RPMI8226 (cell line): ENCODE measurements at places on chromosomes 1 and 21.
A peak's percentile ranks its signal among the peaks of the same experiment; 100 is the strongest.

- DNase-seq = no peak
Observed at GRCh38 chr1:207872621-207873020, 38.3 kb downstream of the CD34 start.

- no peak for DNase-seq
Observed at GRCh38 chr1:95951371-95952102, 717.5 kb downstream of the RWDD3 start.

DNA sequence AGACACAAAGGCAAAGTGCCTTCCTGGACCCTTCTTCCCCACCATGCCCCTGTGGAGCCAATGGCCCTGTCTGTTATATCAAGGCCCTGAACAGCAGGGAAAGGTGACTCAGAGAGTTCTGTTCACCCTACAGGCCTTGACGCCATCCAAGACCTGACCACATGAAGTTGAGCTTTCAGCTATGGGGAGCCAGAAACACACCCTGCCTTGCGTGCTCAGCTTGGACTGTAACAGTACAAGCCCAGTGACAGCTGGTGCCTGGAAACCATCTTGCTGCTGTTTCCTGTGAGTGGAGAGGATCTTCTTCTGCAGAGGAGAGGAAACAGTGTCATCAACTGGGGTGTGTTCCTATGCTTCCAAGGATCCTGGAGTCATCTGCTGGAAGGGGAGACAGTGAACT, 165.0 kb upstream of the IRF2BP2 start:
- DNase-seq = no peak

DNA sequence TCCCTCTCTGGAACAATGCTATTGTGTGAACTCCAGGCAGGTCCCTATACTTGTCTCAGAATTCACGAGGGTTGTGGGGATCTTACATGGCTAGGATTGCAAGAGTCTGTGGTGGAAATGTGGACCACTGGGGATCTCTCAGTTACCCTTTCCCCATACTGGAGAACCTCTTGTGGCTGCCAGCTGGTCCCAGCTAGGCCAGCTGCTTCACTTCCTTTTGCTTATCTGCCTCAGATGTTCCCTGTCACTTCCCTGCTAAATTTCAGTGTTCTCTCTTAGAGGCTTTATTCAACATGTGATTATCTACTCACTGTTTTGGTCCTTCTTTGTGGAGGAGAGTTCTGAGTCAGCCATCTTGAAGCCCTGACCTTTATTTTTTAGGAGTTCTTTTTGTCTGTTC, 75.9 kb upstream of the SAMD13 start:
- DNase-seq = no peak

DNA sequence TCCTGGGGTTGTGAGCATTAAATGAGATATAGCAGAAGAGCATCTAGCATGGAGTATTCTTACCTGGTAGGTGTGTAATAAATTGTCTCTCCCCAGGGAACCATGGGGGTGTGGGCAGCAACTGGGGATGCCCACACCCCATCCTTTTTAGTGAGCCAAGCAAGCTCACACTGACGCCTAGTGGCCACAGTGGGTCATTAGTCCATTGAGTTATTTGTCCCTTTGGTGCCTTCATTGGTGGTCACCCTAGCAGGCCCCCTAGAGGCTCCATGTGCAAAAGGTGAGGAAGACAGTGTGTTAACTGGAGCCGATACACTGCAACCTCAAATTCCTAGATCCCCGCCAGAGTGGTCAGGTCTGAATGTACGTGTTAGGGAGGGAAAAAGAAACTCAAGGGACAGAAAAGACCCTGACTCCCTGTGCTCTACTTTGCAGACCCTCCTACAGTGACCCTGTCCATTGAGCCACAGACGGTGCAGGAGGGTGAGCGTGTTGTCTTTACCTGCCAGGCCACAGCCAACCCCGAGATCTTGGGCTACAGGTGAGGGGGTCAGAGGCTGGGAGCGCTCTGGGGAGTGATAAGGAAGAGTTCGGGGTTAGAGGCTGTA, 93.3 kb upstream of the CD1D start:
- DNase-seq = peak; percentile 84

GRCh38 chr1:175040324-175040879, 17.2 kb upstream of the MRPS14 start:
- DNase-seq = no peak

GRCh38 chr1:233805786-233806185, 98.7 kb upstream of the SLC35F3 start:
- DNase-seq = no peak

GRCh38 chr1:214604523-214604922, 1.5 kb downstream of the CENPF start:
- no peak for DNase-seq

DNA sequence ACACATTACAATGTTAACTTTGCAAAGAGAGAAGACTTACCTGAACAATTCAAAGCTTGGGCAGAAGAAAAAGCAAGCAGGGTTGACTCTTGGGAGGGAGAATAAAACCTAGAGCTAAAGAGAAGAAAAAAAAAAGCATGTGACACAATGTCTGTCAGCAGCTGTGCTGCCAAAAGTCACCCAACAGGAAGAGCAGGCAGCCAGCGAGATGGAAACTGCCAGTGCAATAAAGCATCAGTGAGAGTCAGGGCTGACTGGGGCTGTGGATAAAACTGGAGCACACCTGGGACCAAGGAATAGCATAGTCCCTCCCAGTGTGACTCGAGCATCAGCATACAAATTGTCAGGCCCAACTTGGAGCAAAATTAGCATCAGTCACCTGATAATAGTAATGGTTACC, 65.0 kb upstream of the SLC22A15 start:
- no peak for DNase-seq

- DNase-seq = no peak
Observed at GRCh38 chr1:240401731-240402130, 210.2 kb downstream of the GREM2 start.

DNA sequence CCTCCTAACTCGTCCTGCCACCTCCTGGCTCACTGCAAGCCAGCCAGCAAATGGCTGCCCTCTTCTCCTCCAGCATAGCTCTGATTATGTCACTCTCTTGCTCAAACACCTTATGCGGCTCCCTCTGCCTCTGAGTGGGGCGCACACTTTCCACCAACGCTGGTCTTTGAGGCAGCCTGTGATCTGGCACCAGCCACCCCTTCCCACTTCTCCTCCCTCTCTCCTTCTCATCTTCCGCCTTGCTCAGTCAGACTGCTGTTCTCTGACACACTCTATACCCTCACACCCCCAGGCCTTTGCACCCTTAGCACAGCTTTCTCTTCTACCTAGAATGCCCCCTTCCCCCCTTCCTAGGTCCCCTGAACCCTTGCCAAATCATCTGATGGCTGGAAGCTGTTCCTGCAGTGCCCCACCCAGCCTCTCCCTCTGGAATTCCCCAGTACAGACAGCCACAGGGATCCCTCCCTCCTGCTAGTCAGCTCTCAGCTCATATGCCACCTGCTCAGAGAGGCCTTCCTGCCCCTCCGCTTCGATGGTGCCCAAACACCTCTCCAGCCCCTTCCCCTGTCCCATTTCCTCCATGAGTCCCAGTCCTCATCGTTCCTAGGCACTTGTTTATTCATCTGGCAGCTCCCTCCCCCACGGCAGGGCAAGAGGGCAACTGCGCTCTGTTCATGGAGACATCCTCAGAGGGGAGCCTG, 21.7 kb upstream of the PEF1 start:
- no peak for DNase-seq

DNA sequence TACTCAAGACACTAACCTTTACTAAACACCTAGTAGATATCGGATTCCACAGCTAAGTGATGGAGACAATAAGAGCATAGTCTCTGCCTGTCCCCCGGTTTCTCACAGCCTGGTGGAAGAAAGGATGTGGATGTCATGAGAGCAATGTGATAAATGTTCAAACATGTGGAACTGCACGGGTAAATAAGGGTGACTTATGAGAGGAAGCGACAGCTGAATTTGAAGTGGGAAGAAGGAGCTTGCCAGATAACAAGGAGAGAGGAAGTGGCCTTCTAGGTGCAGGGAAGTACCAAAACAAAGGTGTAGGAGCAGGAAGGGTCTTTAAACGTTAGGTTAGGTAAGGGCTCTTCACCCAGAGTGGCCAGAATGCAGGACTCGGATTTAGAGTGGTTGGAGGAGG, 178.6 kb upstream of the NRIP1 start:
- no peak for DNase-seq

DNA sequence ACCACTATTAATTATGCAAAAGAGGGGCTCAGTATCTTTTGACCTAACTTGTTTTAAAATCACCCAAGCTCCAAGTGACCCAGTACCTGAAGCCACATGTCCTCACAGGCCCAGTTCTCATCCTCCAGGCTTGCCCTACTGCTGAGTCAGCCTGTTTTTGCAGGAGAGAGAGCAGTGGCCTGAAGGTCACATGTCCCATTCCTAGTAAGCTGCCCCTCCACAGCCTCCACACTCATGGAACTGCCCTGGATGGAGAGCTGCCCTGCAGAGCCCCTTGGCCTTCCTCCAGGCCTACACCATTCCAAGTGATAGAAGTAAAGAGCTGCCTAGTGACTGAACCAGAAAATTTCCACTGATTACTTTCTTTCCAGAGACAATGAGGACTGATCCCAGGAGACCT, 139.8 kb upstream of the ST6GALNAC5 start:
- DNase-seq = no peak

DNA sequence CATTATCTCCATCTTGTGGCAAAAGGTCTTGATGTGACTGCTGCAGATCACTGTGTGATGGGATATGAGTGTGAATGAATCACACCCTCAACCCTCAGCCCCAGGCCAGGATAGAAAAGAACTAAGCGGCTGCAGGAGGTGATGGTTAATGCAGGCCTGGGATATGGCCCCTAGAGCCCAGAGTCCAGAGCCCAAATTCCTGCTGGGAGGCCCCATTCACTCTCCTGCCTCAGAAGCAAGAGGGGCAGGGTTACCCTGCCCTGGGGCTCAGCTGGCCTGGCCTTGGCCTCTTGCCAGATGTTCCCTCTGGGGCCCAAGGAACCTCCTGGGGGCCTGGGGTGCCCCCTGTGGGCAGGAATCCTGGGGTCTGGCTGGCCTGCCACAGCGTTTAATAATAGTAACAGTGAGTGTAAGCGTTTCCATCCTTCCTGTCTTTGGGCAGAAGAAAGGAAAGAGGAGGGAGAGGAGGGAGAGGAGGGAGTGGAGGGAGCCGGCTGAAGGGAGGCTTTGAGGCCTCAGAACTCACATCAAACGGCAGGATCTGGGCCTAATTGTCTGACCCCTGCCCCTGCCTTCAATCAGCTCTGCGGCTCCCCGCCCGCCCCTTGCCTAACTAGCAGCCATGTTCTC, 26.2 kb downstream of the DMAP1 start:
- no peak for DNase-seq

DNA sequence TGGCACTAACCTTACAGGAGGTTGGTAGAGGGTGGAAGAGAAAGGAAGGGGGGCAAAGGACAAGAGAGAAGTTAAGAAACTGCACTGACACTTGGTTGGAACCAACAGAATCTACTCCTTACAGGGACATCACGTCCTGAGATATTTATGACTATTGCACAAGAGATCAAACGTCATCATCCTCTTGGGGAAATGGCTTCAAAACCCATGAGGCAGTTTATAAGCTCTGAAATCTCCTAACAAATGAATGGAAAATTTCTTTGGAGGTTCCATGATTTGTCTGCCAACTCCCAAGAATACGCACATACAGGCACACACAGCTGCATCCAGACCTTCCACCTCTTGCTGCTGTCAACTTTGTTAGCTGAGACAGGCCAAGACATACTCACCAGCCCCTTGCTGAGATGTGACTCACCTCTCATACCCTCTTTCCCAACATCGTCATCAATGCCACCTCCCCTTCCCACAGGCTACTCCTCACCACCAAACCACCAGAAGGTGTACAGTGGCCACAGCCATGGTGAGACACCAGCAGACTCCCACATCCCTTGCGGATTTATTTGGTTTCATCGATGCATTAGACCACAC, 135.5 kb downstream of the SETD4 start:
- no peak for DNase-seq

- DNase-seq = no peak
Observed at GRCh38 chr1:41649396-41650027, 165.0 kb upstream of the EDN2 start.

DNA sequence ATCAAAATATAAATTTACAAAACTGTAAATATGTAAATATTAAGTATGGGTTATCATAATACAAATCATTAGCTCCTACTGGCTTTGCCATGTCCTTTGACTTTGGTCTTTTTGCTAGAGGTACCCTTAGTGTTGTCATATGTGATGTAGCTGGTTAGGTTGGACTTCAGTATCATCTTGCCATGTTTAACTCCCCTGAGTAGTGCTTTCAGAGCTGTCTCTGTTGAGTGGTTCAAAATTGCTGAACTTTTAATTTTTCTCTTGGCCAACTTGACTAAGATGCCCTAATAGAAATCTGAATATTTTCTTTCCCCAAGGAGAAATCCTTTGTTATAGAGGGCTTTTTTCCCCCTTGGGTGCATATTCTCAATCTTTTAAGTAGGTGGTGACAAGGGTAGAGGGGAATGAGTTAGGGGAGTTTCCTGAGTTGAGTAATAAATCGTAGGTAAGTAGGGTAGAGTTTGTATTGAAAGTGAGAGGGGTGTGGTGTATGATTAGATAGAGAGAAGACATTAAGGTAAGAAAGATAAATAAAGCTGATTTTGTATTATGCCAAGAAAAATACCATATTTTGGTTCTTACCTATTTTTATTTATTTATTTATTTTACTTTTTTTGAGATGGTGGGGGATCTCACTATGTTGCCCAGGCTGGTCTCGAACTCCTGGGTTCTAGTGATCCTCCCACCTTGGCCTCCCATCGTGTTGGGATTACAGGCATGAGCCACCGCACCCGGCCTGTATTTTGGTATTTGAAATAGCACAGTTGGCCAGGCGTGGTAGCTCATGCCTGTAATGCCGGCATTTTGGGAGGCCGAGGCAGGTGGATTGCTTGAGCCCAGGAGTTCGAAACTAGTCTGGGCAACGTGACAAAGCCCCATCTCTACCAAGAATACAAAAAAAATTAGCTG, 21.8 kb downstream of the RPRD2 start:
- no peak for DNase-seq

- peak; percentile 13 for DNase-seq
Observed at GRCh38 chr1:23889074-23889473, 21.0 kb upstream of the FUCA1 start.

- DNase-seq = no peak
Observed at GRCh38 chr1:30840904-30841598, 67.5 kb downstream of the SDC3 start.

DNA sequence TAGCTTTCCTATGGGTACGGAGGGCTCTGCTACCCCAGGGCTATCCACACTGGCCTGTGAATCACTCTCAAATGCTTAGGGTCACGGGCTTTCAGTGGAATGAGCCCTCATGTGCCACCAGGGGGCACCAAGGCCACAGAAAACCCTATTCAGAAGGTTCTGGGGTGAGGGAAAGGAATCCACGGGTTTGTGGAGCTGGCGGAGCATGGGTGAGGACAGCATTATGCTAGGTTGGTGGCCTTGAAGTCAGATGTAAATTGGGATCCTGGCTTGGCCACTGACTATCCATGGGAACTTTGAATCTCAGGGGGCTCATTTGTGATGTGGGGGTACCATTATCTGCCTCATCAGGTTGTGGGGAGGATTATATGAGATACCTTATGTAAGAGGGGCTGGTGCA, 5.1 kb upstream of the LAMTOR5 start:
- DNase-seq = peak; percentile 70

- DNase-seq = no peak
Observed at GRCh38 chr1:89652373-89652772, 19.5 kb downstream of the LRRC8C start.

GRCh38 chr1:237562242-237562823, 328.4 kb downstream of the ZP4 start:
- peak; percentile 80 for DNase-seq

GRCh38 chr21:19463966-19464365, 1060.4 kb upstream of the TMPRSS15 start:
- no peak for DNase-seq
